ENCODE measurements at places on chromosomes 13 and 19. TPM values are rescaled to one million over a fixed set of nuclear protein-coding genes. Genes with fewer than 3 reads are reported as not detected.

Gene TUBB4A
- total RNA-seq = 11.4 TPM

Gene CDX2
- not detected for total RNA-seq

Gene TRIM13
- total RNA-seq = 28.0 TPM

Gene BLVRB
- total RNA-seq = 243 TPM

Gene ZNF560
- total RNA-seq = not detected

Gene GNA15
- 14.7 TPM for total RNA-seq

Gene C5AR2
- 25.8 TPM for total RNA-seq

GRCh38 chr13:59754411-59754810 lies 409.3 kb downstream of the DIAPH3 start:
- H3K27ac ChIP-seq = no peak overlapping the region
- H3K36me3 ChIP-seq = no peaks in the 10 kb centered on the region
- no peaks in the 10 kb centered on the region for H3K27me3 ChIP-seq
- H3K4me3 ChIP-seq = no peak overlapping the region
- DNase-seq = no peak
- no peaks in the 10 kb centered on the region for H3K4me1 ChIP-seq

- peaks cover 7% of the 10 kb centered on the region for H3K4me1 ChIP-seq
- peaks cover 68% of the 10 kb centered on the region for H3K27me3 ChIP-seq
- H3K36me3 ChIP-seq = no peaks in the 10 kb centered on the region
- H3K4me3 ChIP-seq = no peak overlapping the region
- no peak overlapping the region for H3K27ac ChIP-seq
- no peak for DNase-seq
These were observed 14.0 kb upstream of the MYADM start for GRCh38 chr19:53853707-53854106.

- H3K4me1 ChIP-seq = peaks cover 18% of the 10 kb centered on the region
- no peak overlapping the region for H3K4me3 ChIP-seq
- H3K27ac ChIP-seq = no peak overlapping the region
- no peak for DNase-seq
- H3K36me3 ChIP-seq = peaks cover 11% of the 10 kb centered on the region
These were observed 13.3 kb downstream of the COL4A1 start for GRCh38 chr13:110293649-110294048.

GRCh38 chr13:39527961-39528660 lies 74.9 kb downstream of the LHFPL6 start:
- no peak overlapping the region for H3K4me3 ChIP-seq
- no peaks in the 10 kb centered on the region for H3K4me1 ChIP-seq
- H3K27me3 ChIP-seq = no peaks in the 10 kb centered on the region
- no peak overlapping the region for H3K27ac ChIP-seq
- DNase-seq = no peak

GRCh38 chr13:33817513-33817900 lies 442 bp upstream of the RFC3 start:
- peak overlapping the region; percentile 25 for H3K27ac ChIP-seq
- peaks cover 2% of the 10 kb centered on the region for H3K4me1 ChIP-seq
- peak overlapping the region; percentile 95 for H3K4me3 ChIP-seq
- DNase-seq = no peak
- no peaks in the 10 kb centered on the region for H3K27me3 ChIP-seq

DNA sequence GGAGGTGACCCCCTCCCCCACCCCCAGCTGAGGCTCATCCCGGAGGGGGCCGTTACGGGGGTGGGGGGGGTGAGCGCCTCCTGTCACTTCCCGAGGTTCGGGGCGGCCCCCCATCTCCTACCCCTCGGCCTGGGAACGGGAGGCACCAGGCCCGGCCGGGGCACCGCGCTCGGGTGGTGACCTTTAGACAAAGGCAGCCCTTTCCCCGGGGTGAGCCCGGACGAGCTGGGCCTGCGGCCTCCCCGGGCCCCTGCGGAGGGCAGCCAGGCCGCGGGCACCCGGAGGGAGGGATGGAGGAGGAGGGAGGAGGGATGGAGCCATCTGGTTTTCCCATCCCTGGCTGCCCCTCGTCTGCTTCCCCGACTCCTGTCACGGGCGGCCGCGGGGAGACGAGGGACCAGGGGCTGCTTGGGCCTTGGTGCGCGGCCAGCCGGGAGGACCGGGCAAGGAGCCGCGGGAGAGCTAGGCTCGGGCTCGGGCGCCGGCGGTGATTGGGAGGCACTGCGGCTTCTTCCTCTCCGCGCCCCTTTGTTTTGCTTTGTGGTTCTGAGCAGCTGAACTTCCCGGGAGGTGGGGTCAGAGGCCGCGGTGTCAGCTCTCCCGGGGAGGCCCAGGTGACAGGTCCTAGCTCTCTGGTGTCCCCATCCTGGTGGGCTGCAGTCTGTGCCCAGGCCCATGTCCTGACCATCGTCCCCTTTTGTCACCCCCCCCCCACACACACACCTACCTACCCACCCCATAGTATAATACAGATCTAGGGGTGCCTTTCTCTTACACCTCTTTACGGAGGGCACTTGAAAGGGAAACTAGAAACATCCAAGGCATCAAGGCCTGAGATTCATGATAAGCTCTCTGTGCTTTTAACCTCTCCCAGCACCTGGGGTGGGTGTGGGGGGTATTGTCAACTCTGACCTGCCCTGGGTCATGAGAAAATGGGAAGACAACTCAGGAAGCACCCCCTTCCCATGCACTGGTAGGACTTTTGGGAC lies 1.3 kb downstream of the BICRA start:
- H3K36me3 ChIP-seq = no peaks in the 10 kb centered on the region
- H3K4me1 ChIP-seq = peaks cover 22% of the 10 kb centered on the region
- peak overlapping the region; percentile 90 for H3K4me3 ChIP-seq

DNA sequence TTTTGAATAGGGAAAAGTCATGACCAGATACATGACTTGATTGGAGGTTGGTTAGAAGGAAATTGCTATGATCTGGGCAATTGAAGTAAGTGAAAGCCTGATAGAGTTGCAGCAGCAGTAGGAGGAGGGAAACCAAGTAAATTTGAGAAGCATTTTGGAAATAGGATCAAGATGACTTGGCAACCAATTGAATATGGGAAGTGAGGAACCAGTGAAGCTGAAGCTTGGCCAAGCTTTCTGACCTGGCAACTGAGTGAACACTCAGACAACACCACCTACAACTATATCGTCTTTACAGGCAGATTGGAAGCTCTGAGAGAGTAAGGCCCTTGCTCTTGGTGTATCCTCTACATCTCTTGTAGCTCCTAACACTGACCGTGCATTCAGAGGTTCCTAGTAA lies 16.2 kb upstream of the KATNAL1 start:
- H3K4me3 ChIP-seq = no peak overlapping the region
- DNase-seq = no peak
- H3K4me1 ChIP-seq = no peaks in the 10 kb centered on the region
- H3K36me3 ChIP-seq = no peaks in the 10 kb centered on the region

- no peak overlapping the region for H3K27ac ChIP-seq
- no peak overlapping the region for H3K4me3 ChIP-seq
- no peak for DNase-seq
- no peaks in the 10 kb centered on the region for H3K4me1 ChIP-seq
These were observed 65.8 kb downstream of the ZIC5 start for GRCh38 chr13:99905814-99906213.

DNA sequence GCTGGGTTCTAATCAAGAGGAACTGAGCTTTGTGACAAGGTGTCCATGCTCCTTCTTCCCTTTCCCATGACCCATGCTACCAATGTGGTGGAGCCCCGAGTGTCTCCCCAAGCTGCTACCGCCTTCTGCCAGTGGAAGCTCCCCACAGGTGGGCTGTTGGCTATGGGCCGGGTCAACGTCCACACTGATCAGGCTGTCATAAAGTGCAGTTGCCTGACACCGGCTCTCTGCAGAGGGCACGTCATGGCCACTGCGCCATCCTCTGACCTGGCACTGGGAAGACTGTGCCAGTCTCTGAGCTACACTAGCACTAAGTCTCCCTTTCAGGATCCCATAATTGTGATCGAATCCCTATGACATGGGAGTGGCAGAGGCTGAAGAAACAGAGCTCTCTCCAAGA lies 192.3 kb downstream of the USP12 start:
- peak; percentile 62 for DNase-seq
- no peak overlapping the region for H3K27ac ChIP-seq

GRCh38 chr13:45205124-45205523 lies 4.3 kb upstream of the KCTD4 start:
- peaks cover 4% of the 10 kb centered on the region for H3K4me1 ChIP-seq
- no peak overlapping the region for H3K4me3 ChIP-seq
- H3K27ac ChIP-seq = no peak overlapping the region
- no peak for DNase-seq
- peaks cover 45% of the 10 kb centered on the region for H3K36me3 ChIP-seq

- DNase-seq = no peak
- H3K27me3 ChIP-seq = no peaks in the 10 kb centered on the region
- no peaks in the 10 kb centered on the region for H3K4me1 ChIP-seq
- H3K36me3 ChIP-seq = no peaks in the 10 kb centered on the region
- no peak overlapping the region for H3K27ac ChIP-seq
These were observed 64.8 kb downstream of the NHLRC3 start for GRCh38 chr13:39102981-39103490.

DNA sequence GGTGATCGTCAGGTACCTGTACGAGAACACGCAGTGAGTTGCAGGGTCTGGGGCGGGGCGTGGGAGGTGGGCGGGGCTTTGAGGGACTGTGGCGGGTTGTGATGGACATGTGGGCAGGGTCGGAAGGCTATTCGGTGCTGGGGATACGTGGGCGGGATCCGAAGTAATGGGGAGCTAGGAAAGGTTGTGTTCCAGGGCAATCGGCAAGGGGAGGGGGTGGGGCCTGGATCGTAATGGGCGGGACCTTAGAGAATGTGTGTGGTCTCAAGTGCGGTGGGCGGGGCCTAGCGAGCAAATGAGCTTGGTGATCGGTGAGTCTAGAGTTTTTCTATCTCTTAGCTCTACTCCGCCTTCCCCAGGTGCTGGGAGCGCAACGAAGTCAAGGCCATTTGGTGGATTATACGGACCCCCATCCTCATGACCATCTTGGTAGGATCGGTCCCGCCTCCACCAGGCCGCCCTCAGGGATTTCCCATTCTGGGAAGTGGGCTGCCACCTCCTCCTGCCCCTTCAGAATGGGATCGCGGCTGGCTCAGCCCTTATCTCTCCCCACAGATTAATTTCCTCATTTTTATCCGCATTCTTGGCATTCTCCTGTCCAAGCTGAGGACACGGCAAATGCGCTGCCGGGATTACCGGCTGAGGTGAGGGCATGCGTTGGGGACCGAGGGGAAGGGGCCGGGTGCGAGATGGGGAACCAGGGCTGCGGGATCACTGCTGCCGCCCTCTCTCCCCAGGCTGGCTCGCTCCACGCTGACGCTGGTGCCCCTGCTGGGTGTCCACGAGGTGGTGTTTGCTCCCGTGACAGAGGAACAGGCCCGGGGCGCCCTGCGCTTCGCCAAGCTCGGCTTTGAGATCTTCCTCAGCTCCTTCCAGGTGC lies 9.6 kb downstream of the GIPR start:
- H3K4me1 ChIP-seq = peaks cover 33% of the 10 kb centered on the region
- H3K36me3 ChIP-seq = no peaks in the 10 kb centered on the region
- H3K27me3 ChIP-seq = peaks cover 24% of the 10 kb centered on the region
- DNase-seq = peak; percentile 87
- peak overlapping the region; percentile 21 for H3K27ac ChIP-seq

DNA sequence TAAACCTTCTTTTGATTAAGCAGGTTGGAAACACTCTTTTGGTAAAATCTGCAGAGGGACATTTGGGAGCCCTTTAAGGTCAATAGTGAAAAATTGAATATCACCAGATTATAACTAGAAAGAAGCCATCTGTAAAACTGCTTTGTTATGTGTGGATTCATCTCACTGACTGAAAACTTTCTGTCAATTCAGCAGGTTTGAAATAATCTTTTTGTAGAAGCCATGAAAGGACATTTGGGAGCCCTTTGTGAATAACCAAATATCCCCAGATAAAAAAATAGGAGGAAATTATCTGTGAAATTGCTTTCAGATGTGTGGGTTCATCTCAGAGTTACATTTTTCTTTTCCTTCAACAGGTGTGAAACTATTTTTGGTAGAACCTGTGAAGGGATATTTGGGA lies 1690.7 kb downstream of the UQCRFS1 start:
- no peaks in the 10 kb centered on the region for H3K36me3 ChIP-seq
- H3K4me3 ChIP-seq = no peak overlapping the region
- H3K4me1 ChIP-seq = no peaks in the 10 kb centered on the region
- H3K27ac ChIP-seq = no peak overlapping the region
- no peaks in the 10 kb centered on the region for H3K27me3 ChIP-seq

- no peak for DNase-seq
- H3K27ac ChIP-seq = no peak overlapping the region
- no peaks in the 10 kb centered on the region for H3K4me1 ChIP-seq
- H3K27me3 ChIP-seq = no peaks in the 10 kb centered on the region
- no peak overlapping the region for H3K4me3 ChIP-seq
These were observed 38.0 kb upstream of the FREM2 start for GRCh38 chr13:38648912-38649311.

DNA sequence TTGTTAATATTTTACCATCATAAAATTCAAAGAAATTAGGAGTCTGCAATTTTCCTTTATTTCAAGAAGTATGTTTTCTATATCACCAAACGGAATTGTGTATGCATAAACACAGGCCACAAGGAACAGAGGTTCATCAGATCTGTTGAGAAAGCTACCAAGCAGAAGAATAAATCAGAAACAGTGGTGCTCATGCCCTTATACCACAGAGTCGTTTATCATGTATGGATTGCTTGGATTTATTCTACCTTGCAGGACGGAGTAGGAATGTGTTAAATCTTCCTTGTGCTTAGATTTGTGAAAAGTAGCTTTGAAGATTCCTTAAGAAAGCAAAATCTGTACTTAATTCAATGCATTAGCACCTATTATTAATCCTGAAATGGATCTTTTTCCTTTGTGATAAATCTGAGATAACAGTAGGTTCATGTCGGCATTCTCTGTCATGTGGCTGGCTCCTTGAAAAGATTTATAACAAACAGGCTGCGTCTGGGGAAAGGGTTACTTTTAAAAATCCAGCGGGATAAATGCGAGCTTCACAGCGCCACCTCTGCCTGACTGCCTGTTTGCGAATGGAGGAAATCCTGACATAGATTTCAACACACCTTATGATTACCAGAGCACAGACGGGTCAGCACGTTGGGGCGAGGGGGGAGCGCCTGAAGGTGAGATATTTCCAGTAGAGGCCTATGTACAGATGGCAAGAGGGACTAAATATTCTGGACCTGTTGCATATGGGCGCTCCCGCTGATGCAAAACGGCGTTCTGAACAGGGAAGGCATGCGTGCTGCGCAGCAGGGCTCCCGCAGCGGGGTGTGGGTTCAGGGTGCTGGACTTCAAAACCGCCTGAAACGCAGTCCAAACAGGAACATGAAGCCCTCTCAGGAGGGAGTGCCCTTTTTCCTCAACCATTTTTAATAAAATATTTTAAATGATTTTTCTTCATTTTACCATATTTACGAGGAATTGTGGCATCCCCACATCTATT lies 445.5 kb upstream of the SGCG start:
- no peak overlapping the region for H3K27ac ChIP-seq
- H3K36me3 ChIP-seq = no peaks in the 10 kb centered on the region
- no peaks in the 10 kb centered on the region for H3K4me1 ChIP-seq
- DNase-seq = peak; percentile 27
- H3K27me3 ChIP-seq = no peaks in the 10 kb centered on the region

Measured in spleen (tissue), 13 donors.